ENCODE measurements at places on chromosomes 1 and 21.

- DNase-seq: peak; percentile 20
Observed at GRCh38 chr1:171904778-171905450, 63.6 kb downstream of the DNM3 start.

DNA sequence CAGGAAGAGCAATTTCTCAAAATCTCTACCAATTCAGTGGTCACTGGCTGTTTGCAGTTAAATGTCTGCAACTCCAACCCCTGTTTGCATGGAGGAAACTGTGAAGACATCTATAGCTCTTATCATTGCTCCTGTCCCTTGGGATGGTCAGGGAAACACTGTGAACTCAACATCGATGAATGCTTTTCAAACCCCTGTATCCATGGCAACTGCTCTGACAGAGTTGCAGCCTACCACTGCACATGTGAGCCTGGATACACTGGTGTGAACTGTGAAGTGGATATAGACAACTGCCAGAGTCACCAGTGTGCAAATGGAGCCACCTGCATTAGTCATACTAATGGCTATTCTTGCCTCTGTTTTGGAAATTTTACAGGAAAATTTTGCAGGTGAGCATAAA, 167.2 kb downstream of the CRB1 start:
- no peak for DNase-seq

GRCh38 chr1:241215203-241215602, 141.8 kb downstream of the RGS7 start:
- no peak for DNase-seq

GRCh38 chr1:156600733-156601121, 552 bp downstream of the GPATCH4 start:
- peak; percentile 25 for DNase-seq

- peak; percentile 55 for DNase-seq
Observed at GRCh38 chr1:39081271-39082009, 55.3 kb downstream of the NDUFS5 start.

DNA sequence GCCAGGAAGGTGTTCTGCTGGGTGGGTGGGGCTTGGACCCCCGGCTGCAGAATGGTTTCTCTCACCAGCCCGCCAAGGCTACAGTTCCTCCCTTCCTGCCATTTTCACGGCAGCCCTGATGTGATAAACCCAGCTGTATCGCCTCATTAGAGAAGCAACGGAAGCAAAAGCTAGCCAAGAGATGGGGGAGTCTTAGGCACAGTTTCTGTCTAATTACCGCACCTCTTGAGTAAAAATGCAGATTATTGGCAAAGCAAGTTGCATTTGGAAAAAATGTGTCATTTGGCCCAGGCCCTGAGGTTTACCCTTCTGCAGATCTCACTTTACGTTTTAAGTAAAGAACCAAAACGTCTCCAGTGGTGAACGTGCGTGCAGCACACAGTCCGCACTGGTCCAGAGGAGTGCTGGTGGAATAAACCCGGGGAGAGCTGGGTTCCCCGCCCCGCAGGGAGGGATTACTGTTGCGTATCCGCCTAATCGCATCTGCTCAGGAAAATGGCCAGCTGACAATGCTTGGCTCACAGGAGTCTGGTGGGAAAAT, 109.9 kb downstream of the GALNT2 start:
- no peak for DNase-seq
